ENCODE measurements at places on chromosomes 3 and 15. TPM values are rescaled to one million over a fixed set of nuclear protein-coding genes. Genes with fewer than 3 reads are reported as not detected.
A peak's percentile ranks its signal among the peaks of the same experiment; 100 is the strongest.

DNA sequence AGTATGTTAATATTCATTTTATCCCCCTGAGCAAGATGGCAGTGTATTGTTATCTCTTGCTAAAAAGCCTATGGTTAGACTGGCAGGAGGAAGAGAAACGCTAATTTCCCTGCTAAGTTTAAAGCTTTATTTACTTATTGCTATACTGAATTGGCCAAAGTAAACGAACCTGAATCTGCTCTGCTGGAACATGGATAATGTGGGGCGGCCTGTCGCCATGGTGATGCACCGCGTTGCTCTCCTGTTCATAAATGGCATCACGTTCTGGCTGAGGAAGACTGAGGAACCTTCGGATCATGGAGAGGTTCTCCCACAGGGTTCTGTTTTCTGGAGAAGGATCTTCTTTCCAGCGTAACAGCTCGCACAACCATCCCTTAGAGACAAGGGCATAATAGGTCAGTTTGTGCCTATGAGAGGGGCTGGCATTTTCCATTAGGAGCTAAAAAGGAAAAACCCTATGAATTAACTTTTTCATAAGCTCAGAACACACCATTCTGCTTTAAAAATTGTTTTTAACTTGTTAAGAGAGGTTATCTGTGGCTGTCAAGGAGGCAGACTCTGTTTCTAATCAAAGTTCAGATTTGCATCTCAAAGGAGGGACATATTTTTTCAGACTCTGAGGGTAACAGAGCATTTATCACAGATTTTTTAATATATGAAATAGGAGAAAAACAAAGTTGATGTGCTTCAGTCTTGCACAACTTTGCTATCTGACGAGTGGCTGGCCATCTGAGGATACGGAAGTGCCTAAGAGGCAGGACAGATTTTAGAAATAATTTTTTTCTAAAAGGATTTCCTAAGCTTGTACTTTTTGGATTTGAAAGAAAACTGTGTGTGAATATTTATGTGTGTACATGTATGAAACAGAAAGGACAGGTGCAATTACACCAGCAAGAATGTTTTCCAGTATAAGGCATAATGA, 73.1 kb downstream of the SATB1 start:
- peak; percentile 80 for DNase-seq

Gene DGKG
- polyA plus RNA-seq, result 3.3 TPM

DNA sequence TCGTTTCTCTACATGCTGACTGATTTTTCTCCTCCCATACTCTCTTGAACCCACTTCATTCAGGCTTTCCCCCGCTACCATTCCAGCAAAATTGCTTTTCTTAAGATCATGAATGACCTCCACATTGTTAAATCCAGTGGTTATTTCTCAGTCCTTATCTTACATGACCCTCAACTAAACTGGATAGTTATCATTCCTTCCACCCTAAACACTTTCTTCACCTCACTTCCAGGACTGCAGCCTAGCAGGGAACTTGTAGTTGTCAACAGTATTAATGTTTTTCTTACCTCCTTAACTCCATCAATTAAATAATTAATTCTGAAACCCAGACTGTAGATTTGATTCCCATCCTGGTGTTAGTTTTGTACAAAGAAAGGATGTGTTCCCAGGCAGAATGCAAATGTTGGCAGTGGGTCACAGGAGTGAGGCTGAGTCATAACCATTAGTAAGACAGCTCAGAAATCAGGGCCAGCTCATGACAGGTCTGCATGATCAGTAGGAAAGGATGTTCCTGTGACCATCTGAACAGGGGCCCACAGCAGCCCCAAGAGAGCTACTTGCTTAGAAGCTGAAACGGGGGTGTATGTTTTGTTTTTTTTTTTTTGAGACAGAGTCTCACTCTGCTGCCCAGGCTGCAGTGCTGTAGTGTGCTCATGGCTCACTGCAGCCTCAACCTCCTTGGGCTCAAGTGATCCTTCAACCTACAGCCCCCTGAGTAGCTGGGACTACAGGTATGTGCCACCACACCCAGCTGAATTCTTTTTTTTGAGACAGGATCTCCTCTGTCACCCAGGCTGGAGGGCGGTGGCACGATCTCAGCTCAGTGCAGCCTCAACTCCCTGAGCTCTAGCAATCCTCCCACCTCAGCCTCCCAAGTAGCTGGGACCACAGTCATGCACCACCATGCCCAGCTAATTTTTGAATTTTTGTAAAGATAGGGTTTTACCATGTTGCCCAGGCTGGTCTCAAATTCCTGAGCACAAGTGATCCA, 9.1 kb downstream of the BCL2L10 start:
- peak; percentile 51 for DNase-seq

Gene SCN5A
- 0.06 TPM for polyA plus RNA-seq

DNA sequence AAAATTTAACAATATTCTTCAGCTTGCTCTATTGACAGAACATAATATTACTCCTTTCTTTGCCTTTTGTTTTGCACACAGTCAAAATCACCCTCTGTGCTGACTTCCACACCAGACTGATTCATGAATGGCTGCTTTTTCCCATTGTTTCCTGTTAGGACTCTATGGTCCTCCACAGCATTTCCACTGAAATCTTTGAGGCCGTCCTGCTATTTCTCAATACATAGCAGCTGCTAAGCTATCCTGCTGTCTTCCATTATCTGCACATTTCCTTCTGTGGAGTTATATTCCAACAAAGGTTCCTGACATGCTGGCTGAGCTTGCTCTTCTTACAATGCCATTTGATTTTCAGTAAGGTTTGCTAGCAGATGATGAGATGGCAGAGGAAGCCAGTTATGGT, 153.3 kb downstream of the EPHA3 start:
- no peak for DNase-seq
